ENCODE measurements at places on chromosomes 16 and 17.

- no peak for DNase-seq
Observed at GRCh38 chr17:54623746-54624145, 276.9 kb upstream of the TOM1L1 start.

GRCh38 chr17:51322390-51323029, 62.2 kb downstream of the UTP18 start:
- no peak for DNase-seq

DNA sequence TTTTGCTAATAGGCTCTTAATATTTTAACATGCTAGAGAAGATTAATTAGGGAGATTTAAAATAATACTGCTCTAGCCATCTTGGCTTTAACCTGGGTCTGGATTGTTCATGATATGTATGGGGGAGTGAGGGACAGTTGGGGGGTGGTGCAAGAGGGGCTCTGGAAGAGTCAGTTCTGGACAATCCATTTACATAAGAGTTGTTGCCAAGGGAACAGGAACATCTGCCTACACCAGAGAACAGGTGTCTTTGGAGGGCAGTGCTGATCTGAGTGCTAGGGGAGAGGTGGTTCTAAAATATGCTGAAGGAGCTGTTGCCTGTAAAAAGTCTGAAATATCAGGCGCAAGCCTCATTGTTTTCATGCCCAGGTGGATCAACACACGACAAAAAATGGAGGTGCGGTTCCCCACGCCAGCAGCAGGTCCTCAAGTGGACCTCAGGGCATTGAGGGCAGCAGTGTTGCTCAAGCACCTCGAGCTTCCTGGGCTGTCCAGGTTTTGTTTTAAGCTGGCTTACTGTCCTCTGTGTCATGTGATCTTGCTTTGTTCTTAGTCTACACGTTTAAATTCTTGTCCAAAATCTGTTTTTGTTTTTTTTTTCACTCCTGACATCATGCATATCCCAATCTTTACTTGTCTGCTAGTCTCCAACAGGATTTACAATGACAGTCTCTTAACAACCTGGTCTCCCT, 25.4 kb upstream of the WSB1 start:
- no peak for DNase-seq

DNA sequence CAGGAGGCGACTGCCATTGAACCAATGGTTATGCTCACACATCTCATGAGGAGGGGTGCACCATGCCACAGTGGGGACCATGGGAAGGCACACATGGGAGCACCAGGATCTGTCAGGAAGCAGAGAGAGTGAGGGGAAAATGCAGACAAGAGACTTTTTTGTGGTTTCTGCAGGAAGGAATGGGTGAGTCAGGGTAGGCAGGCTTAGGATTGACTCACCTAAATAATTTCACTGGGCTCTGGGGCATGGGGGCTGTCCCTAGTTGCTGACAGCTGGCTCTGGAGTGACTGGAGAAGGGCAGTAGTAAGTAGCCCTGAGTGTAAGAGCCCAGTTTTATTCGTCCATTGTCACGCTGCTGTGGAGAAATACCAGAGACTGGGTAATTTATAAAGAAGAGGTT, 202.4 kb downstream of the AXIN2 start:
- DNase-seq = peak; percentile 67

DNA sequence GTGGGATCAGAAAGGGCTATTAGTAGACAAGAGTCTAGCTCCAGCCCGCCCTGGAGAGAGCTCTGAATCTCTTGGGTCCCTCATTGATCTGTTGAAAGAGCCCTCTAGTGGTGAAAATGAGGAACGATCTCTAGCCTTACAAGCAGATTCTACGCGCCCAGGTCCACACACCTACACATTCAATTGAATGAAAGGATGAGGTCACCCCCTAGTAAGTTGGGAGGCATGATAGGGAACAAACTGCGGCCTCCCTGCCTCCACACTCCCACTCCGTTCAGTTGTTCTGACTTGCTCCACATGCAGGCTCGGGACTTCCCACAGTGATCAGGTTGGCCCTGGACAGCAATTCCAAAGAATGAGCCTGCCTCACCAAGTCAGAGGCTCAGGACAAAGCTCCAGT, 2.9 kb upstream of the CACNG3 start:
- no peak for DNase-seq

- DNase-seq = no peak
Observed at GRCh38 chr17:19705771-19706770, 10.3 kb downstream of the SLC47A2 start.

GRCh38 chr17:68133346-68134045, 98.0 kb downstream of the KPNA2 start:
- no peak for DNase-seq

GRCh38 chr17:82434216-82434565, 15.8 kb upstream of the OGFOD3 start:
- DNase-seq = no peak

Data from stromal cell of bone marrow (primary cell).